Right cardiac atrium (tissue), 5 donors: ENCODE measurements at places on chromosomes 7 and 10. TPM values are rescaled to one million over a fixed set of nuclear protein-coding genes. Genes with fewer than 3 reads are reported as not detected.

Gene CCL26
- polyA plus RNA-seq = 0.59 TPM

Gene CPED1
- polyA plus RNA-seq = 3.9 TPM

Gene DGKI
- 2.1 TPM for polyA plus RNA-seq

- DNase-seq = no peak
Measured at GRCh38 chr10:22332116-22332692, 11.3 kb downstream of the BMI1 start.

GRCh38 chr10:27826369-27826768 is 80.8 kb upstream of the MKX start:
- no peak for DNase-seq

GRCh38 chr7:80432166-80432565 is 79.7 kb downstream of the GNAT3 start:
- DNase-seq = no peak

DNA sequence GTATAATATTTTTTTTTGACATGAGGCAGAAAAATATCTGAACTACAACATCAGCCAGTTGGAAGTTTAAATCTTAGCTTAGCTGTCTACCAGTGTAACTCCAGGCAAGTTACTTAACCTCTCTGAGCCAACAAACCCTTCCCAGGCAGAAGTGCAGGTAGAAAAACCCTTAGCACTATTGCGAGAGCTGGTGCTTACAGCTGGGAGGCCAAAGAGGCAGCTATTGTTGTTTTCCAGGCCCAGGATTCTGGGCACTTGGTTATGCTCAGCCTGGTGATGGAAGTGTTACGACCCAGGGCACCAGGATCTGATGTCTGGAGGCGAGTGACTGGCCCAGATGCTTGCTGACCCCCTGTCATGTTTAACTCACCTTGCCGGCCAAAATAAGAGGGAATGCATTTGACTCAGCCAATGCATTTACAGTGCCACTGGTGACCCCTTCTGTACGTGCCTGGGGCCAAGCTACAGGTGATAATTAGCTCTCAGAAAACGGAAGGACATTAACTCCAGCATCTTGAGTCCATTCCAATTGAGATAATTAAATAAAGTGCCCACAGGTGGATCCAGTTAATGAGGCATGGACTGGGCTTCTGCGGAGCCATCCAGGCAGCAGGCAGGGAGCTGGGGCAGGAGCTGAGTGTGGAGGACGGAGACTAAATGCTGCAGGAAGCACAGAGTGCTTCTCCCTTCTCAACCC is 126.5 kb upstream of the HABP2 start:
- no peak for DNase-seq

DNA sequence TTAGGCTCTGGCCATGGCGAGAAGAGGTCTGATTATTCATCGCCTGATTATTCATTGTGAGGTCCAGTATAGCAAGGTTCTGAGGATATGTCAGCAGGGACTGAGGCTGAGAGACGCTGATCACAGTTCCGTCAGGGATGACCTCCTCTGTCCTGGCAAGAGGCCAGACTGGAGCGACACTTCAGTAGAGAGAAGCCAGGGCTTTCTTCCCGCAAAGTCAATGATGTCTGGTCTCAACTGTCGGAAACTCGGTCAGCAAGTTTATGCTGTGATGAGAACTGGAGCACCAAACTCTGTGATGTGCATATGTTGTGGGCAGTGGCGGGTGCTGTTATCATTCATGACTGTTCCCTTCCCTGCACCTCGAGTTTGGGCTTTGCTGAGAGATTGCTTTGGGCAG is 29.0 kb upstream of the GNA12 start:
- DNase-seq = no peak

- peak; percentile 9 for DNase-seq
Measured at GRCh38 chr10:125155101-125155500, 5.3 kb downstream of the CTBP2 start.

DNA sequence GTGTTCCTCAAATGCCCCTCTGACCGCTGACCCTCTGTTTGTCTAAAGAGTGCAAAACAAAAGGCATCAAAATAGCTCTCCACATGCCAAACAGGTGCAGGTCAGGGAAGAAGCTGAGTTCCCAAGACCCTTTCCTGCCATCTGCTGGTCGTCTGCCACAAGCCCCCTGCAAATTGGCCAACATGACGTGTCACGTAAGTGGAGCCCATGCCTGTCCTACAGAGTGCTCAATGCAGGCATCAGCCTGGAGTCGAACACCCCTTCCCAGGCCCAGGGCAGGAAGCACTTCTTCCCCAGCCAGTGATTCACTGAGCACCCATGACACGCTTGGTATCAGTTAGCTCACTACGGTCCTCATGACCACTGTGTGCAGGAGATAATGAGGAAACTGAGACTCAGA is 14.1 kb downstream of the TMEM72 start:
- DNase-seq = no peak

DNA sequence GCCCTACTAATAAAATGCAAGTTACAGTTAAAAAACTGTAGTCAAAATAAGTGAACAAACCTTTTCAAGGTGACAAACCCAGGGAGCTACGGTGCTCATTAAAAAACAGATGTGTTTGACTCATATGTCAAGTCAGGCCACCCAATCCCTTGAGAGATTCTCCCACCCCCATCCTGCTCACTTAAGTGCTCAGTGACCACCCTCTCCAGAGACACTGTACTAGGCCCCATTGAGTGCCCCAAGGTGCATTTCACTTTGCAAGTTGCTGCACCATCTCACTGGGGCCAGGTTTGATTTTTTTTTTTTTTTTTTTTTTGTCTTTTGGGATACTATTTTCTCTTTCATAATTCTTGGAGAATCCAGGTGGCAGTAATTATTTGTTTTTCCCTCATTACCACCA is 1.9 kb downstream of the ERV3-1 start:
- DNase-seq = no peak

DNA sequence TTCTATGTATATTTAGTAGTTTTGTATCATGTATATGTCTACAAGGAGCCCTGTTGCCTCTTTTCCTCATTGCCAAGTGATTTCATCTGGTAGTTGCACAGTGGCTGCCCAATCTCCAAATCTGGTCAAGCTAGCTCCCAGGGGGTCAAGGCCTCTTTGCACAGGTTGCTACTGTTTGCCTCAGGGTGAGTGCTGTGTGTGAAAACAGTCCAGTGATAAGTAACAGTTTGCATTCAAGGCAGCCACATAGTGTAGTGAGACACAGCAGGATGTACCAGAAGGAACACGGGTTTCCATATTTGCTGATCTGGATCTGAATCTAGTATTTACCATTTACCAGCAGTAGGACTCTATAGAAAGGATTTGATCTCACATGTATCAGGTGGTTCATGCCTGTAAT is 13.3 kb upstream of the EPC1 start:
- no peak for DNase-seq

- DNase-seq = peak; percentile 90
Measured at GRCh38 chr10:113071446-113071845, 121.4 kb downstream of the TCF7L2 start.

GRCh38 chr7:109663806-109664205 is 1094.1 kb downstream of the DNAJB9 start:
- DNase-seq = no peak
